ENCODE measurements at places on chromosomes 16 and 17.

DNA sequence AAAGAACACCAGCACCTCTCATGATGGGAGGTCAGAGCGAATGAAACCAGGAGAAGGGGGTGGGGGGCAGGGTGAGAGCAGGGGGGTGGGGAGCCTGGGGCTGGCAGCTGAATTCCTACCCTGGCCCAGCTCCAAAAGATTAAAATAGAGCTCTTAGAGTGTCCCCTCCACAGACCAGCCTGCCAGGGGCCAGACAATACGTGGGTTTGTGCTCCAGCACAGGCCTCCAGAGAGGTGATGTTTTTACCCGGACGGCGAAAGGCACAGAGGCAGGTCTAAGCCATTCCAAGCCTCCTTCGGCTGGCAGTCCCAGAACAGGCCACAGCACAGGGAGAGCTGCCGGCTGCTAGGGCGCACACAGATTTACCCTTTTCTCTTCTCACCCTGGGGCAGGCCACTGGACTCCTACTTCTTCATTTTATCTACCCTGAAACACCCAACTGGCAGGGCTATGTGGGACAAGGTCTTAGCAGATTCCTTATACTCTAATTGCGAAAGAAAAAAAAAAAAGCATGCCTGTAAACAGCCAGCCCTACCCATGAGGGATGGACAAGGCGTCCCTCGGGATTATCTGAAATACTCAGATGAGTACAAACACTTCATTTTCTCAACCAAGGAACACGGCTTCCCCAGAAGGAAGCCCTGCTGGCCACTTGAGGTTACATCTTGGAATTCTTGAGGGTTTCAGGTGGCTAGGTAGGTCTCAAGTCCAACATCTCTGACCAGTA is 71.9 kb upstream of the NOG start:
- DNase-seq: no peak

- no peak for DNase-seq
Observed at GRCh38 chr16:9062301-9062700, 29.1 kb upstream of the HAPSTR1 start.

DNA sequence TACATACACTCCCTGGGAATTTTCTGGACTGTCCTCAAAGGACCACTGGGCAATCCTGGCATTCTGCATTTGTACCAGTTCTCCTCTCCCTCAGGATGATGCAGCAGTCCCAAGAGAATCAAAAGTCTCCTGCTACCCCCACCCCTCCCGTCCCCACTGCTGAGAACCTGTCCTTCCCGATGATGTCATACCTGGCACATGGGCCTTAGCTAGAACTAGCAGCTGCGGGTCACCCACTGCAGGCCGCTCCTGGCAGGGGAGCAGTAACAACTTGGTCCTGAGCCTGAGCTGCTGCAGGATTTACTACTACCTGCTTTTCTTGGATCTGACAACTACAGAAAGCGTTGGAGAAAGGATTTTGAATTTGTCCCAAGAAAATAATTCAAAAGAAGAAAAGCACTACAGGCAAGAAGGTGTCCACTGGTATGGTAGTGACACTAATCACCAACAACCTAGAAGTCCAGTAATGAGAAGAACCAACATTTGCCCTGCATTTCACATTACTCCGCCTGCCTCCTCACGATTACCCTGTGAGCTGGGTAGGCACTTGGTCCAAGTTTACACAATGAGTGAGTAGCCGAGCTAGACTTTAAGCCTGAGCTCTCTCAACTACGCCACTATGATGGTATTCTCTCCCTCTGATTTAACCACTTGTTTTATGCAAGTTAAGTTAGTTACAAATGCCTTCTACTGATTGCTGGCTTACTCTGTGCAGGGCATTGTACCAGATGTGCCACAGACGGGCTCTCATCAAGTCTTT is 55.3 kb upstream of the ETV4 start:
- DNase-seq: no peak

DNA sequence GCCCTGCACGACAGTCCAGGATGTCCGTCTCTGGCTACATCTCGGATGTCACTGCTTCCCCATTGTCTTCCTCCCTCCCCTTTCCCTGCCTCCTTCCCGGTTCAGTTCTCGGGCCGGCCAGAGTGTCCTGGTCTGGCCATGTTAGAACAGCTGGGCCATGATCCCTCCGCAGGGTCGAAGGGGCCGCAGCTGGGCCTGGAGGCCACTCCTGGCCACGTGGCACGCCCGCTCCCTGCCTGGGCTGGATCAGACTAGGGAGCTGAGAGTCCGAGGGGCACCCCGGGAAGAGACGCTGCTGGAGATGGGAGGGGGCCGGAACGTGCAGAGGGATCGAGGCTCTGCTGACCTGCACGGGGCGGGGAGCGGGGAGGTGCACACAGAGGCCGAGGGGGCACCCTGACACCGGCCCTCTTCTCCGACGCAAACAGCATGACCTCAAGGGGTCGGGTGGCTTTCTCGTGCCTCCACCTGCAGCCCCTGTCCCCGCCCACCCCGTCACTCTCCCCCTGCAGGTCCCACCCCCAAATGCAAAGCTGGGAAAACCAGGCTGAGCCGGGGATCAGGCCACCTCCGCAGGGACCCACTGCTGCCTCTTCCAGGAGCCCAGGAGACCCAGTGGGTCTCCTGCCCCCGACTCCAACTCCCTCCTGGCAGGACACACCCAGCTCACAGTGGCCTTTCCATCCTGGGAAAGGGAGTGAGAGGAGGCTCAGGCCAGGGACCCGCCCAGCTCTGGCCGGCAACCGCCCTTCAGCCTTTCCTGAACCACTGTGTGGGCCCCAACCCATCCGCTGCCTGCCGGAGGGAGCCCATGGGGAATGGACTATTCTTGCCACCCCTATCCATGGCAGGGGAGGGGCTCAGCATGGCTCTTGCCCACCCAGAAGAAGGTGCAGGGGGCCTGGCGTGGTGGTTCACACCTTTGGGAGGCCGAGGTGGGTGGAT is 38.5 kb downstream of the CTU2 start:
- DNase-seq: no peak

GRCh38 chr17:17722906-17723353 is 41.7 kb downstream of the RAI1 start:
- DNase-seq: no peak

GRCh38 chr17:29292992-29293889 is 707 bp downstream of the NUFIP2 start:
- peak; percentile 74 for DNase-seq

- no peak for DNase-seq
Observed at GRCh38 chr16:66273644-66274334, 92.7 kb upstream of the CDH5 start.

GRCh38 chr16:61277849-61278248 is 758.4 kb downstream of the CDH8 start:
- no peak for DNase-seq

DNA sequence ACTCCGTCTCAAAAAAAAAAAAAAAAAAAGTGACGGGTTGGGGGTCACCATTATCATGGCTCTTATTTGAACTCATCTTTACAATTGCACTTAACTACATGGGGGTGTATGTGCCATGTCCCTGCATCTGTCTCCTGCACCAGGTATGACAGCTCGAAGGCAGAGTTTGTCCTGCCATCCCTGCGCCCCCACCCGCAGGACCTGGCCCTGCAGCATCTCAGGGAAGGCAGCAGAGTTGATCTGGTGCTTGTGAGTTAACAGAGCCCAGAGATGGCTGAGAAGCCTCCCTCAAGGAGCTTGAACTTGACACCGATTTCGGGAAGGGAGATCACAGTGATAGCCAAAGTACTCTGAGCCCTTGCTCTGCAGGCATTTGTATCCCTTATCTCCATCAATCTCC is 44.8 kb downstream of the C16orf82 start:
- no peak for DNase-seq

GRCh38 chr16:3754081-3754703 is 36.9 kb upstream of the TRAP1 start:
- DNase-seq: no peak

- no peak for DNase-seq
Observed at GRCh38 chr17:60091908-60092331, 13.2 kb upstream of the HEATR6 start.
